GOT3 (cell line): ENCODE measurements at places on chromosomes 4 and X.

- DNase-seq = no peak
Measured at GRCh38 chr4:58809366-58809765, 1699.2 kb upstream of the IGFBP7 start.

DNA sequence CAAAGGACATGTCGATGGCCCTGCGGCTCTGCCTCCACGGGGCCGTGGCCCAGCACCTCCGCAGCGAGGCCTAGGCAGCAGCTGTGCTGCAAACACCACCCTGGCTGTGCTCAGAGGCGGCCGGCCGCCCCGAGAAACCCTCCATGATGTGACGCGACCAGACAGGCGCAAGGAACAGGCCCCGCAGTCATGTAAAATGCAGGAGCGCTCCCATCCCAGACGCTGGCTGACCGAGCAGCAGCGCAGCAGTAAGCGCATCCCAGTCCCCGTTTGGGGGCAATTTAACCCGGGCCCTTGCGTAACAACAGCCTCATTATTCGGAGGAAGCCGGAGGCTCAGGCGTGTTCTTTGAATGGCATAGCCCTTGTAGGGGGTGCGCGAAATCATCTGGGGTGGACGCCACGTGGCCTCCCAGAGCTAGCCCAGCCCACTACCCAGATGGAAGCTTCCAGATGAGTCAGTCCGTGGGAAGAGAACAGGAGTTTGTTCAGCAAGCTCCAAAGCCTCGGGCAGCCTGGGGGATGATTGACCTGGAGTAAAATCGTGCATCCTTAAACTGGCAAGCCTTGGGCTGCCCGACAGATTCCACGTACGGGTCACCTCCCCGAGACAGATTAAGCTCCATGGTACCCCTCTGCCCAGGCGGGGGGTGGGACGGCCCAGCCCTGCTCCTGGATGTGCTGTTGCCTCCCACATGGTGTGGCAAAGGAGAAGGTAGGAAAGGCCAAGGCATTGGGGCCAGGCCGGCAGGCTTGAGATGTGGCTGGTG is 124.0 kb downstream of the HMX1 start:
- no peak for DNase-seq

GRCh38 chr4:165096776-165097175 is 15.9 kb downstream of the TMEM192 start:
- no peak for DNase-seq

DNA sequence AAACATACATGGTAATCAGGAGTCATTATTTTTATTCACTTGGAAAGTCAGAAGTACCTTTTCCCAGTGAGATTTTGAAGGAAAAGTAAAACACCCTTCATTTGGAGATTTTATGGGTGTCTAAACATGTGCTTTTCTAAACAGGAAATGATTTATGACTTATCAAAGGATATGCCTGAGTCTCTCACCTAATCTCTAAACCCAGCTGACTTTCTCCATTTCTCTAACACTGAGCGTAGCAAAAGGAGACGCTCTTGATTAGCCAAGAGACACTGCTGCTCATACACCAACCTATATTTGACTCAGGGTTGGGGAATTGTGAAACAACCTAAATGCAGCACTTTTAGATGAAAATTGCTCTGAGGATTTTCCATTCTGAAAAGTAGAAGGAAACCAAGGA is 468.5 kb upstream of the FTHL17 start:
- DNase-seq = no peak

- no peak for DNase-seq
Measured at GRCh38 chr4:1419708-1420107, 13.5 kb upstream of the NKX1-1 start.

DNA sequence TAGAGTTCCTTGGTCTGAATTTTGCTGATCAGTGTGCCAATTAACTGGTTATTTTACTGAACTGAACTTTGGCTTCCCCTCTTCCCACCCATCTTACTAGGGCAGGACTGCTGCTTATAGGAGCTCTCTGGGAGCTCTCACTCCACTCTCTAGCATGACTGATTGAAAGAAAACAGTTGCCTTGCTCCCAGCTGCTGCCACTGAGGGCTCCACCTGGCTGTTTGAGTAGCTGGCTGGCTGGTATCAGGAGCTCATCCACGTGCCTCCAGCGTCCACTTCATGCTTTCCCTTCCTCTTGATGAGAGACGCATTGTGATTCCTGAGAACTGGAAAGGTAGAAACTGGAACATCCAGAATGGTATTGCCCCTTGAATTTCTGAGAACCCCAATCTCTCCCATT is 73.0 kb upstream of the KLHL13 start:
- no peak for DNase-seq

DNA sequence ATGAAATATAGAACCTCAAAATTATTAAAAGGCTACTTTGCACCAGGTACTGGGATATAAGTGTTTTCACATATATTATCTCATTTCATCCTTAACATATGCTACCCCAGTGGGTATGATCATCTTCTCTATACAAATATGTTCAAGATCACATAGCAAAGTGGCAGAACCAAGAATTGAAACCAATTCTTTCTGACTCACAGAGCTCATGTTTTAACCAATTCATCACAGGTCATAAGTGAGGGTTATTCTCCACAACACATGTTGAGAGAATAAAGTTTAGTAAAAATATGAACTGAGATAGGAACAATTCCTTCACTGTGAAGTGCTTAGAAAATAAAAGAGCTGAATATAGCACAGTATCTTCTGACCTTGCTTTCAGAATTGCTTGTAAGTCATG is 442.9 kb upstream of the RASGEF1B start:
- DNase-seq = no peak

- no peak for DNase-seq
Measured at GRCh38 chr4:133618963-133619362, 469.9 kb downstream of the PCDH10 start.

- DNase-seq = no peak
Measured at GRCh38 chr4:116361790-116362189, 723.6 kb downstream of the TRAM1L1 start.

- DNase-seq = no peak
Measured at GRCh38 chr4:163048447-163048846, 118.2 kb downstream of the NAF1 start.

- DNase-seq = peak; percentile 55
Measured at GRCh38 chrX:154368630-154369448, 5.6 kb downstream of the FLNA start.

DNA sequence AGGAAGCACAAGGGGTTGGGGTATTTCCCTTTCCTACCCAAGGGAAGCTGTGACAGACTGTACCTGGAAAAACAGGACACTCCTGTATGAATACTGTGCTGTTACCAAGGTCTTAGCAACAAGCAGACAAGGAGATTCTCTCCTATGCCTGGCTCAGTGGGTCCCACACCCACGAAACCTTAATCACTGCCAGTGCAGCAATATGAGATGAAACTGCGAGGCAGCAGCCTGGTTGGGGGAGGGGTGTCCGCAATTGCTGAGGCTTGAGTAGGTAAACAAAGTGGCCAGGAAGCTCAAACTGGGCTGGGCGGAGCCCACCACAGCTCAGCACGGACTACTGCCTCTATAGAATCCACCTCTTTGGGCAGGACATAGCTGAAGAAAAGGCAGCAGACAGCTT is 197.7 kb downstream of the INPP4B start:
- DNase-seq = no peak

GRCh38 chr4:124869961-124870495 is 157.5 kb upstream of the ANKRD50 start:
- no peak for DNase-seq

- no peak for DNase-seq
Measured at GRCh38 chr4:81667539-81667938, 195.8 kb upstream of the RASGEF1B start.

DNA sequence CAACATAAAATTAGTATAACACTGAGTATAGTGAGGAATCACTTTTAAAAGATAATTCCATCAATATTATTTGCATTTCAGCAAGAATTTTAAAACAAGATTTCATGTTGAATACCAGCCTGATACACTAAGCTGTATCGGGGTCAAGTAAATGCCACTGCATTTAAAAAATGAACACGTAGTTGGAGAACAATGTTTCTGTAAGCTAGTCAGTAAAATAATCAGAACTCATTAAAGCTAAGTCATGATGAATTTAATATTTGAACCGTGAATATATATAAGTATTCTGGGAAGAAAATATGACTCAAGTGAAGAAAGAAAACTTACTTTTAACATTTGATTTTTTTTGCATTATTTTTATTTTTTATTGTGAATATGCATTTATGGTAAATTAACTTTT is 611.0 kb upstream of the PABPC4L start:
- no peak for DNase-seq

DNA sequence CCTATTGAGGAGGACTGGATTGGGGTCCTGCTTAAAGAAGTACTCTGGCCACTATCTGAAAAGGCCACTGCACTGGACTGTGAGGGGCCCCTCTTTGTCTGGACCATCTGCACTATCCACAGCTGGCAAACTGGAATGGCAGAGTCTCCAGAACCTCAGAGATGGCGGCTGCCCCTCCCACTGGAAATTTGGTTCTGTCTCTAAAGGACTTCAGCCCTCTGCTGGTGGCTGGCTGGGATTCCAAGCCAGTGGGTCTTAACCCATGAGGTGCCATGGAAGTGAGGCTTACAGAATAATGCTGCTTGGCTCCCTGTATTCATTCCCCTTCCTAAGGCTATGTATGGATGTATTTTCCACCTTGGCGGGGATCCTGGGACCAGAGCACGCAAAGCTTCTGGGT is 41.6 kb upstream of the CYLC1 start:
- no peak for DNase-seq

DNA sequence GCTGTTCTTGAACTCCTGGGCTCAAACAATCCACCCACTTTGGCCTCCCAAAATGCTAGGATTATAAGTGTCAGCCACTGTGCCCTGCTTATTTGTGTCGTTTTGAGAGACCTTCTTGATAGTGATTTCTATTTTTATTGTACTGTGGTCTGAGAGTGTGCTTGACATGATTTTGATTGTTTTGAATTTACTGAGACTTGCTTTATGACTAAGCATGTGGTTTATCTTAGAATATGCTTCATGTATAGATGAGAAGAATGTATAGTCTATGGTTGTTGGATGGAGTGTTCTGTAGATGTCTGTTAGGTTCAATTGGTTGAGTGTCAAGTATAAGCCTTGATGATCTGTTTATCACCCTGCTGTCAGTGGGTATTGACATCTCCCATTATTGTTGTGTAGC is 789.3 kb downstream of the IL1RAPL1 start:
- DNase-seq = no peak

- DNase-seq = no peak
Measured at GRCh38 chr4:37946503-37947179, 13.6 kb upstream of the PTTG2 start.

GRCh38 chrX:124383354-124383753 is 37.0 kb downstream of the SH2D1A start:
- DNase-seq = no peak

- no peak for DNase-seq
Measured at GRCh38 chr4:167595898-167596297, 361.6 kb upstream of the SPOCK3 start.
